ENCODE measurements at places on chromosomes 5 and 9.
A peak's percentile ranks its signal among the peaks of the same experiment; 100 is the strongest.

GRCh38 chr9:85137696-85138095, 468.2 kb downstream of the NTRK2 start:
- DNase-seq = no peak

GRCh38 chr5:131265311-131265803, 1.5 kb downstream of the CDC42SE2 start:
- peak; percentile 56 for DNase-seq

DNA sequence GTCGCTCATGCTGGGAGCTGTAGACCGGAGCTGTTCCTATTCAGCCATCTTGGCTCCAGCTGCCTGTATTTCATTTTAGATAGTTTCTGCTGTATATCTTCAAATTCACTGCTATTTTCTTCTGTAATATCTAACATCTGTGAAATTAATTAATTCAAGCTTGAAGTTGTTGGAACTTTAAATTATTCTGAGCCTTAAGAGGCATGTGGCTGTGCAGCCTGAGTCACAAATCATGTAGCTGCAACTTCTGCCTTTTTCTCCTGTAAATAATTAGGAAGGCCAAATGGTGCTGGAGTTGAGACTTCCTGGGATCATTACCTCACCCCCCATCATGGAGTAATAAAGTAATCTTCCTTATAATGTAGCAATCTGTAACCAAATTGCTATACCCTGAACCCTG, 183.3 kb upstream of the PCSK5 start:
- no peak for DNase-seq

- DNase-seq = no peak
Observed at GRCh38 chr9:26955222-26955903, 849 bp upstream of the IFT74 start.

Measured in A549 (cell line).